Trophoblast cell (in vitro differentiated cells and primary cell): ENCODE measurements at places on chromosomes 1 and 21.

DNA sequence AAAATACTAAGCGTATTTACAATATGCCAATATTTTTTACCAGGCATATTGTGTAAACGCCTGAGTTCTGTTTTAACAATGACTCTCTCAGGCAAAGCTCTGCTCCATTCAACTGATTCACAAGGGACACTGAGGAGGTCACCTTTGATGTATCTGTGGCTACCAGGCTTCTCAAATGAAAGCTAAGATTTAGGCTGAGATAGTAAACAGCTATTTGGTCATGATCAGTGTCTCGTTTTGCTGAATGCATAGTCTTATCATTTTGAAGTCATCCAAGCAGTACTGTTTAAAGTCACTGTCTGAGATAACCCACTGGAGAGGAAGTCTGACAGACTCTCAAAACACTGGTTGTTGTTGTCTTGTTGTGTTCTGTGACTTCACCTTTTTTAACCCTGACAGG, 13.7 kb upstream of the PLPPR5 start:
- no peak for DNase-seq

- DNase-seq, result peak; percentile 12
Measured at GRCh38 chr1:11690397-11691301, 861 bp upstream of the DRAXIN start.

- DNase-seq, result no peak
Measured at GRCh38 chr1:238409191-238409850, 518.6 kb upstream of the ZP4 start.

DNA sequence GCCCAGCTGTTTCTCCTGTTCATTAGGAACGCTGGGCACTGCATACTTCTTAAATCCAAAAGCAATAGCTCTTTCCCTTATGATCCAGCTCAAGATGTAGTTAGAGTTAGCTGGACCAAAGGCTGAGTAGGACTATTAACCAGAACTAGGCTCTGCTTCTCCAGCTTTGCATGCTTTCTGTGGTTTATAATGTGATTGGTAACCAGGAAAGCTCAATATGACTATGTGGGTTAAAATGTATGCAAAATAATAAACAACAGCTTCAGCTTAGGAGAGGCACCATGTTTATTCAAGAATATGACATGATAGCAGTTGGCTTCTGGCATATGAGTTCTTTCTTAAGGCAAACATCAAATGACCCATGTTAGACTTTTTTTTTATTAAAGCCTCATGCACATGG, 73.8 kb downstream of the LYPLAL1 start:
- DNase-seq, result no peak

DNA sequence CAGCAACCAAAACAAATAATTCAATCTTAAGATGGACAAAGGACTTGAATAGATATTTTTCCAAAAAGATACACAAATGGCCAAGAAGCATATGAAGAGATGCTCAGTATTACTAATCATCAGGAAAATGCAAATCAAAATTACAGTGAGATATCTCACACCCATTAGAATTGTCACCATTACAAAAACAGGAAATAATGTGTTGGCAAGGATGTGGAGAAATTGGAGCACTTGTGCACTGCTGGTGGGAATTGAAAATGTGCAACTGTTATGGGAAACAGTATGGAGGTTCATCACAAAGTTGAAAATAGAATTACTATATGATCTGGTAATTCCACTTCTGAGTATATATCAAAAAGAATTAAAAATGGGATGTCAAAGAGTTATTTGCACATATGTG, 83.2 kb downstream of the SH3GLB1 start:
- DNase-seq, result no peak

GRCh38 chr1:179310721-179311120, 17.1 kb downstream of the SOAT1 start:
- DNase-seq, result peak; percentile 16

GRCh38 chr1:35557118-35557610, at the start of gene KIAA0319L:
Gene KIAA0319L, minus strand, starts transcription at chr1:35557403. Its CDS starts 2,912 bp downstream, at chr1:35554491.
- DNase-seq, result peak; percentile 83

GRCh38 chr1:234987415-234988154, 141.1 kb downstream of the TOMM20 start:
- peak; percentile 94 for DNase-seq

GRCh38 chr1:119712342-119713038, 756 bp downstream of the PHGDH start:
- peak; percentile 70 for DNase-seq

GRCh38 chr1:232985882-232986526, 35.6 kb downstream of the NTPCR start:
- no peak for DNase-seq

- no peak for DNase-seq
Measured at GRCh38 chr1:160397651-160398050, 2.7 kb upstream of the VANGL2 start.

- DNase-seq, result no peak
Measured at GRCh38 chr1:6775261-6776043, 9.8 kb upstream of the CAMTA1 start.

DNA sequence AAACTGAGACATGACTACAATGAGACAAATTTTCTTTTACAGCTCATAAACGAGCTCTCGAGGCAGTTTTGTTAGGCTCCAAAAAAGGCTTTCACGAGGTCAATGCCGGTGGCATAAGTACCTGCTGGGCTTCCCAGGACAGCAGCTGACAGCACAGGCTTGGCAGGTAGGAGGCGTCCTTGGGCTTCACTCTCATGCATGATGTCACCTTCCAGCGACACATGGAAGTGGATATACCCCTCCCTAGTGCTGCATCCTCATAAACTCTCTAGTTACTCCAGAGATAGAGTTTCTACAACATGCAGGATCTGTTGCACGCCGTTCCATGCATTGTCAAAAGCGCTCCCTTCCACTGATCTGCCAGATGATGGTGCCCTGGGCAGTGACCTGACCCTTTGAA, 112.5 kb upstream of the PAXBP1 start:
- no peak for DNase-seq

GRCh38 chr21:44427241-44428120, 27.8 kb upstream of the LRRC3 start:
- DNase-seq, result no peak

DNA sequence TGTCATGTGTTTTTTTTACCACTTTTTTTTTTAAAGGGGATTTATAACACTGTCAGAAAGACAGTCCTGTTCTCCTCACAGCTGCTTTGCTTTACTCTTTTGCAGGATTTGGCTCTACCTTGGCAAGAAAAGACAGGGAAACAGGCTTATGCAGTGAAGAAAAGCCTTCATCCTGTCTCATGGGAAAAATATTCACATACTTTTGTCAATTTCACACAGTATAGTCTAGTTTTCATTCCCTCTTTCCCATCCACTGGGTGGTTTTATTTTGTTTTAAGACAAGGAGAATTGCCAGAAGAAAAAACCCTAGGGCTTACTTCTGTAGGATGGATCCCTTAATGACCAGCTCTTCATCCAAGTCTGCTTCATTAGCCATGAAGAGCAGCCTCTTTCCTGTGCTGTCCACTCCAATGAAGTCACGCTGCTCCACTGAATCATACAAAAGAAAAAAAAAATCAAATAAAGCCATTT, 60.0 kb downstream of the EIF2B3 start:
- DNase-seq, result no peak

- no peak for DNase-seq
Measured at GRCh38 chr1:173191011-173191705, 16.0 kb downstream of the TNFSF4 start.

DNA sequence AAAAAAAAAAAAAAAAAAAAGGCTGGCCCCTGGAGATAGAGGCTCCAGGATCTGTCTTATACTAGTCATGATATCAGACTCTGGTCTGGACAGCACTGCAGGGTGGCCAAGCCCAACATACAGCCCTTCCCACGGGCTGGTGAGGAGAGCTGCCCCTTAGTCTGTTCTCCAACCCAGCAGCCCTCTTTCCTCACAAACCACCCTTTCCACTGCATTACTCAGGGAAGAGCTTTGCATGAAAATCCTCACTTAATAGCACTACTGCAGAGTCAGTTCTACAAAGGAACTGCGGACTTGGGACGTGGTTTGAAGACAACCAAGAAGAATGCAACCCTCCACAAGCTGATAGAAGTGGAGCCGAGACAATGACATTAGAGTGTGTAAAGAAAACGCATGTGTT, 5.7 kb downstream of the BCAR3 start:
- DNase-seq, result no peak

GRCh38 chr1:39420493-39420892, 70.9 kb upstream of the BMP8A start:
- no peak for DNase-seq

DNA sequence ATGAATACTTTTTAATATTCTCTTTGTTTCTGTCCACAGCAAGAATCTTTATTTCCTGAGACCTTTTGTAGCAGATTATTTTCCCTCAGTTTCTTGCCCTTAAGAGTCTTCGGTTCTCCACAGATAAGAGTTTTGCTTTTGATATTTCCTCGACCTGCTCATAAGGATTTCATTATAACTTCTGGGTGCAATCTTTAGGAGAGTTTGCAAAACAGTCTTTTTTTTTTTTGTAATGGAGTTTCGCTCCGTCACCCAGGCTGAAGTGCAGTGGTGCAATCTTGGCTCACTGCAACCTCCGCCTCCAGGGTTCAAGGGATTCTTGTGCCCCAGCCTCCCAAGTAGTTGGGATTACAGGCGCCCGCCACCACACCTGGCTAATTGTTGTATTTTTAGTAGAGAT, 10.1 kb upstream of the UBE4B start:
- DNase-seq, result no peak

GRCh38 chr1:211830328-211831142, at the start of gene LPGAT1:
Gene LPGAT1, minus strand, starts transcription at chr1:211830763. Its CDS starts 1,467 bp downstream, at chr1:211829296.
- peak; percentile 69 for DNase-seq

GRCh38 chr1:11062965-11063401, 3.2 kb upstream of the SRM start:
- DNase-seq, result no peak
